ENCODE measurements at places on chromosomes 7 and 10.

GRCh38 chr10:29517352-29517923 lies 117.3 kb downstream of the SVIL start:
- DNase-seq, result no peak

DNA sequence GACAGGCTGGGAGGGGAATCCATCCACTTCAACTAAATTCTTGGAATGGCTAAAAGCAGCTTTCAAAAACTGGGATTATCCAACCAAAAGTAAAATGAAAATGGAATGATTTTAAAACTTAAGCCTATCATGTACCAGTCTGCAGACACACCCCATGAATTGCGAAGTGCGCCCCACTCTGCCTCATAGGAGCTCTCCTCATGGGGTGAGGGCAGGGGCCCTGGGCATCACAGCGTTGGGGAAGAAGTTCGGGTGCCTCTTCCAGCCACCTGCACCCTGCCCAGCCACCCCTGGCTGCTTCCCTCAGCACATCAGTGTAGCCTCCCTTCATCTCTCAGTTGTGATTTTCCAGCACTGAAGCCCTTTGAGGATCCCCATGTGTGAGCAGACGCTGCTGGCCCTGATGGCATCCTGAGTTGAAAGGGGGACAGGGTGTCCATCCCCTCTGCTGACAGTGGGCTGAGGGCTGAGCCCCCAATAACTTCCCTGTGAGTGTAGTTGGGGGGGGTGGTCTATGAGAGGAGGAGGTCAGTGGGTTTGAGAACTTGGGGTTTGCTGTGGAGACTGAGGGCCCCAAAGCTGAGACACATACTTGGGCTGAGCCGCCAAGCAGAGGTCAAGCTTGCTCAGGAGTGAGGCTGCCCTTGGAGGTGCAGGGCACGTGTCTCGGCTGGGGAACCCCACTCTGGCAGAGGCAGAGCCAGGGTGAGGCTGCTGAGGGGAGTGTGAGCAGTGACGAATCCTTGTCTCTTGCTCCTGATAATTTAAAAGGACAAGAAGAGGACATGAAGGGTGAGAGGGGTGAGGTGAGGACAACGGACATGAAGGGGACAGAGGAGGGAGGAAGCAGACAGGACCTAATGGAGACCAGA lies 542.1 kb downstream of the TCERG1L start:
- no peak for DNase-seq

GRCh38 chr7:69776611-69777010 lies 178.3 kb downstream of the AUTS2 start:
- DNase-seq, result peak; percentile 16

DNA sequence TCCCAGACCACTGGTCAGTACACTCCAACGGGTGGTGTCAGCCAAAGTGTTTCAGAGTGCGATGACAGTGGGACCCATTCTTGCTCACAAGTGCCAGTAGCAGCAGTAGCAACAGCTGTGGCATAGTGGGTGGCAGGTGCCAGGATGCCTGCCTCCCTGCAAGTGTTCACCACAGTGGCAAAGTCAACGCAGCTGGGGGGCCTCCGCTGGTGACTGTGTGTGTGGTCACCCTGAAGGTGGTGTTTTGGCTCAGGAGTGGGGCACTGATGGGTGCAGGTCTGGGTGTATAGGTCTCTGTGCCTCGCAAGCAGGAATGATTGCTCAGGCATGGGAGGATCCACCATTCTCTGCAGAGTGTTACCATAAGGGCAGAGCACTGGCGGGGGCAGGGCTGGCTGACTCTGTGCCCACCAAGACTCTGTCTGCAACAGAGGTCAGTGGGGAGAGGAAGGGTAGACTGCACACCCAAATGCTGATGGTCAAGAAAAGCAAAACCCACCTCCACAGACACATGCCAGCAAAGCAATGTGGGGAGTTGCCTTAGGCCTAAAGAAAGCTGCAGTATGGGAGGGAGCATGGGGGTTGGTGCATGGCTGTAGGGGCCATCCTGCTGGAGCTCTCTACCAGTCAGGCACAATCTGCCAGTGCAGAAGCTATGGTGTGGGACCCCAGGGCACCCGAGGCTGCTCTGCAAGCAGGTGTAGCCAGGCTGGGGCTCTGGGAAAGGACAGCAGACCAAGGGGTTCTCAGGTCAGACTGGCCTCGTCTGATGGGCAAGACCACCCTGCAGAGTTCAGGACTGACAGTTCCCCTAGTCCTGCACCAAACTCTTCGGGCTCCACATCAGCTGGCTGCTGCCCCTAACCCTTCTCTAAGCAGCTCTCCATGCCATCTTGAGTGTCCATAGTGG lies 368.1 kb downstream of the CTNNA3 start:
- no peak for DNase-seq

DNA sequence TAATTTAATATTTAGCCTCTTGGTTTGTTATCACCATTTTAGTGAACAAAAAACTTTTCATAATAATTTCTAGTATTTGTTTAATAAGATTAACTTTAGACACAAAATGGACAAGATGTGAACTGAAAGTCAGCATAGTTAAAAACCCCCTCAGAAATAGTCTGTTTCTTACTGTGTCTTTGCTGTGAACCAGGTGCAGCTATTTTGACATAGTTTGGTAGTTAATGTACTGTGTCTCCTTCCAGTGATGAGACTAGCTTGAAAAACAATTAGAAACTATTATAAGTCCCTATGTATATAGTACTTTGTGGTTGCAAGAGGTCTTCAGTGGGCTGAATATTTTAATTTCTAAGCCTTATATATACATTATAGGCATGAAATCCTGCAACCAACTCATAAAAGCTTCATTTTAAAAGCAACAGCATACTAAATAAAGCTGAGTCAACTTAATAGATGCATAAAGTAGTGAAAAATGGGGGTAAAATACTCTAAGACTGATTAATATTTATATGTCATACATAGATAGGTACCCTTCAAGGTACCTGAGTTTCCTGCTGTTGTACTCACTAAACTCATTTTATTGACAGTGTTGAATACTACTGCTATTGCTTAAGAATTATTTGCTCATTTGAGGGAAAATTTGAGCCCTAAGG lies 19.2 kb downstream of the DMTF1 start:
- no peak for DNase-seq

DNA sequence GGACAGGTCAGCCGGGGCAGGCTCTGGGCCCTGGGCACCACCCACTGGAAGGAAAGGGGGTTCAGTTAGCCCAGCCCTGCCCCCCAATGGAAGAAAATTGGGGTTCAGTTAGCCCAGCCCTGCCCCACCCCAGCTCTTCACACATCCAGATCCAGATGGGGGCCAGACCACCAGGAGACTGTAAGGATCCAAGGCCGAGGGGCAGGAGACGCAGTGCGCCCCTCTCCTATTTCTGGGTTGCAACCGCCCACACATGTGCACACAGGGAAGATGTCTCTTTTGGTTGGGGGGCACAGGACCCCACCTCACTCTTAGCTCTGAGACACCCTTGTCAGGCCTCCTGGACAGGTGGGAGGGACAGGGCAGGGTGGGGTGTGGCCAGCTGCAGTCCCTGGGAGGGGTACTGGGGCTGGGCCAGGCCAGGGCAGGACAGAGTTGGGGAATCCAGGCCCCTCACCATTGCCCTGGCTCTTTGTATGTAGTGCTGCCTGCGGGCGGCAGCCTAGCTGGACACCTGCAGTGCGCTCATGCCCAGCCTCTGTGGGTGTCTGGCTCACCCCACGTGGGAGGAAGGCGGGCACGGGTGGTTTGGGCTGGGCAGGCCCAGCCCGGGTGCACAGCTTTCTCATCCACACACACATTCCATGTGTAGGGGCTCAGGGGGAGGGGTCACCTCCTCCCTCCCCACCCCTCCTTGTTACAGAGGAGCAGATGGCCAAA lies 141.2 kb downstream of the LHPP start:
- DNase-seq, result no peak

GRCh38 chr10:11058965-11059364 lies 41.3 kb downstream of the CELF2 start:
- peak; percentile 42 for DNase-seq

- no peak for DNase-seq
Observed at GRCh38 chr7:101575168-101575567, 53.9 kb downstream of the MYL10 start.

DNA sequence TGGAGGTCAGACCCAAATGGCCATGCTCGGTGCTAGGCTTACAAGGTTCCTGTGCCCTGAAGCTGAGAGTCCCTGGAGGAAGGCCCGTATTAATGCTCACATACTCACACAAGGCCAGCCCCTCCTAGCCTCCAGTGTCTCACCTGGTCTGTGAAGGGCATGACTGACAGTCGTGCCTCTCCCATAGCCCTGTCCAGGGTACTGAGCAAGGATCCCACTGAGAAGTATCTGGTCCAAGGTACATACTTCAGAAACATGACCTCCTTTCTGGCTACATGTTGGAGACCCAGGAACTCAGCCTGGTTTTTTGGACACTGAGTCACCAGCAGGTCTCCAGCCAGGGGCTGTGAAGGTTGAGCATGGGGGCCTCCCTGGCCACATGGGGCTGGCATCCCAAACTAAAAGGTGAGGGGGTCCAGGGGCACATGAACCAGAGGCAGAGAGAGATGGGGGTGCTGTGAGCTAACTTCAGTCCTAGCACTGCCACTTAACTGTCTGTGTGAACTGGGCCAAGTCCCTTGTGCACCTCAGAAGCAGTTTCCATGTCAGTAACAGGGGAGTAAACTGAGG lies 17.6 kb upstream of the RASGEF1A start:
- DNase-seq, result peak; percentile 14

DNA sequence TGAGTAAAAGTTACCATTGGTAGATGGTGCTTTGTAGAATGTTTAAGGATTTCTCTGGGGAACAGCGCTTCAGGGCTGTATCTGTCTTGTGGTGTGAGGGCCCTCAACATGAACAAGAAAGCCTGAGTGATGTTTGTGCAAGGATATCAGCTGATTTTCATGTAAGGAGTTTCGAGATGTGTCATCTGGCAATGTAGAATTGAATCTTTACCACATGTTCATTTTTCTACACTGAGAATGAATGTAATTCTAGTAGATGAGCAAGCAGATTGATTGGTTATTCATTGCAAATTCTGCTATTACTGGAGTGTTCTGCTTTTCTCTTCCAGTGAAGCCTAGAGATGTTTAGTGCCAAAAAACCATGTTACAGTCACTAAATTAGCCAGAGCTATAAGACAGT lies 87.7 kb downstream of the ST7 start:
- DNase-seq, result no peak

DNA sequence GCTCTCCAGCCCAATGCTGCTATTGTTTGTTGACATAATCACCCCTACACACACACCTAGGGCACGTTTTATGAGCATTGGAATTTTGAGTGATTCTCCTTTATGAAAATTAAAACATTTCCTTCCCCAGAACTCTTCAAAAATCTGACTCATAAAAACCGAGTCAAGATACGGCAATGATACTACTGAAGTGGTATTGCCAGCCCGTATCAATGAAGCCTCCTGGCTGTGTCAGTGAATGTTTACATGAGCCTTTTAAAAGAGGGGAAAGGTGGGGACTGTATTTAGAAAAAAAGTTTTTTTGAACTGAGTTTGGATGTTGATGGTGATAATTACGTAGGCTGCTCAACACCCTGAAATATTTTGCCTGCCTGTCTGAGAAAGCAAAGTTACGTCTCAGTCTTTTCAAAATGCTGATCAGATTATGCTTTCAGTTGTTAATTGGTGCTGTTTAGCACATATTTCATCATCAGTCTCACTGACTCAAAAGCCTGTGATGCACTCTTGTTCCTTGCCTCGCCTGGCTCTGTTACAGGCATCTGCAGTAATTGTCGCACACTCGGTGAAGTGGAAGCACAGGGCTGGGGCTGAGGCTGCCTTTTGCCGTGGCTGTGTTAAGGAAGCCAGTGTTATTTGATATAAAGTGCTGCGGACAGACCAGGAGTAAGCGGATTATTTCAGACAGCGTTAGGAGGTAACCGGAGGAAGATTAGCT lies 157.4 kb upstream of the TCF7L2 start:
- DNase-seq, result no peak

DNA sequence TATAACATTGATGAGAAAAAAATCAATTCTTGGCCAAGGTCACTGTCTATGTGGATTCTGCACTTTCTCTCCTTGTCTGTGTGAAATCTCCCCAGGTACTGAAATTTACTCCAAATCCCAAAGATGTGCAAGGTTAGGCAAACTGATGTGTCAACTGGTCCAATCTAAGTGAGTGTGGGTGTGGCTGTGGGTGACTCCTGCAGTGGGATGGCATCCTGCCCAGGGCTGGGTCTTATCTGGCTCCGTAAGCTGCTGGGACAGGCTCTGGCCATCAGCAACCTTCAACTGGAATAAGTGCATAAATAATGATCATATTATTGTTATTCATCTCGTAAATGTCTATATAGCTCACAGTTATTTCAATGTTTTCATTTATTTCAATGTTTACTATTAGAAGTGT lies 79.3 kb downstream of the JCAD start:
- no peak for DNase-seq

- no peak for DNase-seq
Observed at GRCh38 chr10:35027567-35027966, 62.6 kb downstream of the CUL2 start.

DNA sequence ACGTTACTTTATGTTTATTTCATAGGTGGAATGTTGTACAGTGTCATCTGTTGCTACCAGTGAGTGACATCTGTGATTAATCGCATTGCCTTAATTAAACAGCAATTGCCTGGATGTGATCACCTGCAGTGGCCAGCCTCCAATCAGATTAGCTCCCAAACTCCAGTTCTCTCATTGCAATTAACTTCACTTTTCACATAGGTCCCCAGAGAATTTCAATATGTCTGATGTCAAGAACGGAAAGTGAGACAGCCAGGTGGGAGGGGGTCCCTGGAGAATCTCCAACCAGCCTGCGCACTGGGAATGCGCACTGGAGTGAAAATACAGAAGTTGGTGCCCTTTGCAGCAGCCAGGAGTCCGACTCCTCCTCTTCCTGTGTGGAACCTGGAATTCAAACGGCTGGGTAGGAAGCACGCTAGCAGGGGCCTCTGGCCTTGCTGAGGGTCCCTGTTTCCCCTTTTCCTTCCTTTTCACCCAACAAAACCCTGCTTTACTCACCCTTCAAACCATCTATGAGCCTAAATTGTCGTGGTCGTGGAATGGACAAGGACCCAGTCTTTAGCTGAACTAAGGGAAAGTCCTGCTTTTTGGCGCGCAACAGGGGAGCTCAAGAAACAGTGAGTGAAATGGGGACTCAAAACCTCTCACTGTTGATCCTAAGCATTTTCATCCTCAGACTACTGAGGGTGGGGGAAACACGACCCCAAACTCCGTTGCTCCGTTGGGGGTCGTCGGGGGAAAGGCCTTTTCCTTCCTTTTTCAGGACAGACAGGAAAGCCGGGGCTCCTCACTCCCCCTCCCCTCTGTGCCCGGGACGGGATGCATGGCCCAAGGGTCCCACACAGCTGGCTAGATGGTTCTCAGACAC lies 1355.5 kb upstream of the LRRTM3 start:
- DNase-seq, result peak; percentile 61

DNA sequence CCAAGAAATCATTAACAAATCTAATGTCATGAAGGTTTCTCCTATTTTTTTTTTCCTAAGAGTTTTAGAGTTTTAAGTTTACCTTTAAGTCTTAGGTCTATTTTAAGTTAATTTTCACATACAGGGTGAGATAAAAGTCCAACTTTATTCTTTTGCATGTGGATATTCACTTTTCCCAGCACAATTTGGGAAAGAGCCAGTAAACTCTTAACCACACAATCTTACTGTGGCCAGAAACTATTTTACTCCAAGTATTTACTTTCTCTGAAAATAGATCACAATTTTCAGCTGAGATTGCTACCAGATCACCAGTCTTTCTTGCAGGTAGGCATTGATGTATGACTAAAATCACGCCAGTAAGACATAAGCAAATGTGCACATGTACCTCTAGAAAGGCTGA lies 728.5 kb downstream of the TNS3 start:
- no peak for DNase-seq

Data from kidney glomerular epithelial cell (primary cell).